ENCODE measurements at places on chromosomes 7 and 10. TPM values are rescaled to one million over a fixed set of nuclear protein-coding genes. Genes with fewer than 3 reads are reported as not detected.
A peak's percentile ranks its signal among the peaks of the same experiment; 100 is the strongest.

- H3K4me3 ChIP-seq = no peak overlapping the region
- H3K27ac ChIP-seq = no peak overlapping the region
- no peak for DNase-seq
- H3K36me3 ChIP-seq = no peaks in the 10 kb centered on the region
These were observed 603 bp upstream of the HECW1 start for GRCh38 chr7:43111630-43112458.

DNA sequence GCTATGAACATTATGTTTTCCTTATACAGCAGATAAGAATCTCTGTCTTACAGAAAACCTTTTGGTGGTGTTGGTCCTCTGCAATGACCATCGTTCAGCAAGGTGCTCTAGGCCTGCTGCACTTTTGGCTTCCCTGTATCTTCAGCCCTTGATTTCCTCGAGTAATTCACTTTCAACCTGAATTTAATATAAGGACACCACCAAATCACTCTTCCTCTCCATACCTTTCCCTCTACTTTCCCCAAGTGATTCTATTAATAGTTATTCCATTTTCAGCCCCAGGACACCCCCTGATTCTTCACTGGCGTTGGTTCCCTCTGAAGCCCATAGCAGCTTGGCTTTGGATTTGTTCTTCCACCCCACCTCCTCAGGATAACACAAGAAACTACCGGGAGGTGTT lies 72.2 kb downstream of the EZH2 start:
- no peak overlapping the region for H3K27ac ChIP-seq
- no peaks in the 10 kb centered on the region for H3K4me1 ChIP-seq
- H3K36me3 ChIP-seq = no peaks in the 10 kb centered on the region
- DNase-seq = no peak
- H3K4me3 ChIP-seq = no peak overlapping the region

DNA sequence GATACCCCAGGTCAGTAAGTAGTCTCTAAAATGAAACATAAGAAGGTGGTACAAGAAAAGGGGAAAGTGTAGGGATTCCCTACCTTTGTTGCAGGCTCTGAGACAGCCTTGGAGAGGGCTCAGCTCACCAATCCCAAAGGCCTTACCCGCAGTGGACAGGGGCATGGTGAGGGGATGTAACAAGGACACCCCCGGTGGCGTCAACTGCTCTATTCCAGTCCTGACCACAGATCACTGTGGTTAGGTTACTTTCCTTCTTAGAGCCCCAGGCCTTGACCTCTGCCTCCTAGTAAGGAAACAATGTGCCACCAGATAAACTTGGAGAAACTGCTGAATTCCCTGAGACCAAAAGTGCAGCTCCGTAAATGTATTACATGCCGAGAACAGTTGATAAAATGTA lies 17.5 kb downstream of the PLXNA4 start:
- H3K27ac ChIP-seq = no peak overlapping the region
- H3K36me3 ChIP-seq = peaks cover 5% of the 10 kb centered on the region
- H3K27me3 ChIP-seq = no peaks in the 10 kb centered on the region
- no peaks in the 10 kb centered on the region for H3K4me1 ChIP-seq
- H3K4me3 ChIP-seq = no peak overlapping the region

SLC18A3 gene
- total RNA-seq = 2.5 TPM

DNA sequence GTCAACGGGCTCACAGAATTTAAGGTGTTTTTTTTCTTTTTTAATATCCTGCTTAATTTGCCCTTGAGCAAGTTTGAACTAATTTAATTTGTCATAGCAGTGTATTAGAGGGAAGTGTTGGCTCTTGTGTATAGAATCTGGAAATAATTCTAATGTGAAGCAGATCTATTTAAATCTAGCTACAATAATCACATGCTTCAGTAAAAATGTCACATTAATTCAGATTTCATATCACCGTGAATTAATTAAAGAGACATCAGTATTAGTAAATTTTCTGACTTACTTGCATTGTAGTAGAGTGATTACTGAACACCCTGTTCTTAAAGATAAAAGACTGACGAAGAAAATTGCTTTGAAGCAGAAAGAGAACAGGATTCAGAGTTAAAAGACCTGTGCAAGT lies 124.7 kb downstream of the DGKB start:
- H3K4me3 ChIP-seq = no peak overlapping the region
- no peaks in the 10 kb centered on the region for H3K27me3 ChIP-seq
- no peak overlapping the region for H3K27ac ChIP-seq
- DNase-seq = no peak
- no peaks in the 10 kb centered on the region for H3K36me3 ChIP-seq

GRCh38 chr10:92479547-92479946 lies 94.3 kb downstream of the IDE start:
- H3K4me3 ChIP-seq = no peak overlapping the region
- no peak overlapping the region for H3K27ac ChIP-seq
- no peak for DNase-seq
- peaks cover 6% of the 10 kb centered on the region for H3K36me3 ChIP-seq

AEBP1 gene
- 74.6 TPM for total RNA-seq

DNA sequence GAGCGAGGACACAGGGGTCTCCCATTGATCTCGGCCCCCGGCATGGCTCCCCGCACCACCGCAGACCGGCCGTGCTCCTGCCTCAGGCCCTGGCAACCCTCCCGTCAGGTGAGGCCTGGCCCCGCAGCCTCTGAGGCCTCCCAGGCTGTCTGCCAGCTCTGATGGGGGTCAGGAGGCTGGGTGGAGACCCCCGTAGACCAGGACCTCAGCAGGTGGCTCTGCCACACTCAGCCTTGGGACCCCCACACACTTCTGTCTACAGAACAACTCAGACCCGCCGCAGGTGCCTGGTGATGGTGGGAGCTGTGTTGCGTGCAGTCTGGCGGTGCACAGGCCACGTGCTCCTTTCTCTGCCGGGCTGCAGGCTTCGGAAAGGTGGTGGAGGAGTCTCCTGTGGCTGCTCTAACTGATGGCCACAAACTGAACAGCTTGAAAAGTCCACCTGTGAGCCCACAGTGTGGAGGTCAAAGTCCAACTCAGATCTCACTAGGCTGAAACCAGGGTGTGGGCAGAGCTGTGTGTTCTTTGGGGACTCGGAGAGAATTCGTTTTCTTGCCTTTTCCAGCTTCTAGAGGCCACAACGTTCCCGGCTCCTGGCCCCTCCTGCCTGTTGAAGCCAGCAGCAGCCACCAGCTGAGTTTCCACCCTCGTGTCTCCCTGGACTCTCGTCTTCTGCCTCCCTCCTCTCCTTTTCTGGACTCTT lies 62.5 kb downstream of the PWWP2B start:
- no peak overlapping the region for H3K4me3 ChIP-seq
- DNase-seq = no peak
- H3K36me3 ChIP-seq = no peaks in the 10 kb centered on the region

DNA sequence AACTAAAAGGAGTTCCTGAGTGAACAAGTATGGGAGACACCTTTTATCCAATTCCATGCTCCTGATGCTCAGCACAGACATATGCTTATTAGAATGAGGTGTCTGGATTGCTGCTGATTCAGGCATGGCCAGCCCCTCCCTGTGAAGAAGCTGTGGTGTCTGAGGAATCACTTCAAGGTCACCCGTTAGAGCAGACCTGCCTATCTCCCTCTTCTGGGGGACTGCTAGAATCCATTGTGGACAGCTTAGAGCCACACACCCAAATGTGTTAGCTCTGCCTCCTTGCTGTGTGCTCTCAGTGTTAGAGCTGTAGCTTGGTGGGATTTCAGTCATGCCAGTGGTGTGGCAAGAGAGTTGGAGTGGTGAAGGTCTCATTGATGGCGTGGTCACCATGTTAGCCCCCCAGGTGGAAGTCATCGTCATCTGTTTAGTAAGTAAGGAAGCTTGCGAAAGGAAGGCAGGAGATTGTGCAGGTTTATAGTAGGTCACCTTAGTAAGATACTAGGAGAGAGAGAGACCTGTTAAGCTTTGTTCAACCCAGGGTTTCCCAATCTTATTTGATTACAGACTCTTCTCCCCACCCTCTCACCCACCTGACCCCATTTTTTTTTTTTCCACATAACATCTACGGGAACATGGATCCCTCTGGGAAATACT lies 12.8 kb downstream of the PRXL2A start:
- no peaks in the 10 kb centered on the region for H3K4me1 ChIP-seq
- H3K36me3 ChIP-seq = peaks cover 16% of the 10 kb centered on the region
- no peak overlapping the region for H3K4me3 ChIP-seq

GRCh38 chr10:91907914-91908336 lies 1.4 kb downstream of the FGFBP3 start:
- H3K27ac ChIP-seq = peak overlapping the region; percentile 65
- no peak for DNase-seq
- no peaks in the 10 kb centered on the region for H3K36me3 ChIP-seq
- peak overlapping the region; percentile 80 for H3K4me3 ChIP-seq

DNA sequence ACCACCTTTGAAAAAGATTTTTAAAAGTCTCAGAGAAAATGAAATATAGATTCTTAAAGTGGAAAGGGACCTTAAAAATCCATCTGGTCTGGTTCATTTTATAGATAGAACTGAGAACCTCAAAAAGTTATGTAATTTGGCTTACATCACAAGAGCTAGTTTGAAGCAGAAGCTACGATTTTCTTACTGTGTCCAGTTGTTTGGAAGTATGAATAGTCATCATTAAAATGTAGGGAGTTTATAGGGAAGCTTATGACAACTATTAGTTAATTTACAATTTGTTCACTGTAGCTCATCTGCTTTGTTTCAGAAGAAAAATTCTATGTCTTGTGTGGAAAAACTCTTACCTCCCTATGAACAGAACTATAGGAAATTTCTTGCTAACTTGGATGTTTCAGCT lies 26.9 kb downstream of the ZEB1 start:
- H3K27ac ChIP-seq = peak overlapping the region; percentile 59
- DNase-seq = no peak
- no peaks in the 10 kb centered on the region for H3K4me1 ChIP-seq
- H3K4me3 ChIP-seq = no peak overlapping the region
- no peaks in the 10 kb centered on the region for H3K36me3 ChIP-seq
- H3K27me3 ChIP-seq = no peaks in the 10 kb centered on the region

DNA sequence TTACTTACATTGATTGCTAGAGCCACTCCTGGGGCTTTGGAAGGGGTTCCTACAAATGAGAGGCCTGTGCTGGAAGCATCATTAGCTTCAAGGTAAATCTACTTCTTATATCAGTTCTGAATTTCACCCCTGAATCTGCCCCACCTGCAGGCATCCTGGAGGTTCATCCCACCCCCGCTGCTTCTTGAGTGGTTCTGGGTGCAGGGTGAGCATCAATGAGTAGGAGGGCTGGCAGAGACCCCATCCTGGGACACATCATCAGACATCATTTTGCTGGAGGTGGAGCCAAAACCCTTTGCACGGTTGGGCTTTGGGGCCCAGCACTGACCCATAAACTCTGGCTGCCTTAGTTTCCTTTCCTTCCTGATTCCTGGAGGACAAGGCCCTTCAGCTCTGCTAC lies 143.7 kb downstream of the PTPN20 start:
- H3K27ac ChIP-seq = no peak overlapping the region
- no peaks in the 10 kb centered on the region for H3K4me1 ChIP-seq
- H3K4me3 ChIP-seq = no peak overlapping the region
- H3K27me3 ChIP-seq = no peaks in the 10 kb centered on the region

DNA sequence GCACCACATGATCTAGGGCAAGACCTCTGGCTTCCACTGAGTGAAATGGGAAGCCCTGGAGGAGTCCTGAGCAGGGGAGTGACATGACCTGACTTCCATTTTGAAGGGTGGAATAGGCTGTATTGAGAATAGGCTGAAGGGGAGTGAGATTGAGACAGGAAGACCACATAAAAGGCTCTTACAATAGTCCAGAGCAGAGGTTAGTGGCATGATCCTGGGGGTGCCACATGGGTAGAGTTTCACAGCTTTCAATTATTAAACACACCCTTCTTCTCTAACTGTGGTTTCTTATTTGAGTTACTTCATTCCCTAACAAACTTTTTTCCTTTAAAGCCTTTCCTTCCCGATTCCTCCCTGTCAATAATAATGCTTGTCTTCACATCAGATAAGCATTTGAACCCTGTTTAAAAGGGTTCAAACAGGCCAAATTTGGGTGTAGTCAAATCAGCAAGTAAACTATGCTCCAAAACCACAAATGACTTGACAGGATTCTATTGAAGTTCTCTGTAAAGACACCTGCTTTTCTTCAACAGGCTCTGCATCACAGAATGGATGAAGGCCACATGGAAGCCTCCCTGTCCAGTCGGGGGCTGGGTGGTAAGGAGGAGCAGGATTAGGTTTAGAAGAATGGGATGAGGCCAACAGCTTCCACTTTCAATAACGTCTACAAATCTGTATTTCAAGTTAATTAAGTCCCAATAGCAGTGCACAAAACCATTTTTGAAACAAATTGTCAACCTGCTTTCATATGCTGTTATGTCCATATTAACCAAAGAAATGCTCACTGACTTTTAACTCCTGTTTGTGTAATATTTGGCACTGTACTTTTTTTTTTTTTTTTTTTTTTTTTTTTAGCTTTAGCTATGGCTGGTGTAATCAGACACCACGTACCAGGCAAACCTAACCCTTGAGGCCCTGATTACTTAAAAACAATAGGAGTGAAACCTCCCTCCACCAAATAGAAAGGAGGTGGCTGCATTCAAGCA lies 131.9 kb downstream of the NRCAM start:
- no peaks in the 10 kb centered on the region for H3K36me3 ChIP-seq
- H3K27ac ChIP-seq = no peak overlapping the region
- no peak for DNase-seq
- H3K4me3 ChIP-seq = no peak overlapping the region
- H3K27me3 ChIP-seq = no peaks in the 10 kb centered on the region
- H3K4me1 ChIP-seq = no peaks in the 10 kb centered on the region

DNA sequence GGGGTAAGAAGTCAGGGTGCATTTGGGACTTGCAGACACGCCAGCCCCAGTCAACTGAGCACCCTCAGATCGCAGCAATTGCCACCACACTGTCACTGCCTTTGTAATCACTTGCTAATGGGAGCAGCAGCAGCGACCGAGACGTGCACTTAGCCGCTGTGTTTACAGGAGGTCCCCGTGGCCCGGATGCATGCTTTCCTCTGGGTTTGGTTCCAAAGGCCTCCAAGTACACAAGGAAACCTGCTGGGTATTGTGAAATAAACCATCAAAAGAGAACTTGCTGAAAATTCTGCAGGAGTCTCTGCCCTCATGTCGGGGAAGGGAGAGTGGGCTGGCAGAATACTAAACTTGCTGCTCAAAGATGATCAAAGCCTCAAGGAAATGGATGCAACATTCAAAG lies 341.7 kb downstream of the DNAJB6 start:
- H3K36me3 ChIP-seq = no peaks in the 10 kb centered on the region
- no peak overlapping the region for H3K4me3 ChIP-seq
- H3K27ac ChIP-seq = no peak overlapping the region
- H3K27me3 ChIP-seq = peaks cover 9% of the 10 kb centered on the region
- DNase-seq = peak; percentile 50

GRCh38 chr10:3452173-3452626 lies 279.6 kb upstream of the PITRM1 start:
- H3K27ac ChIP-seq = peak overlapping the region; percentile 84
- no peak for DNase-seq
- peaks cover 23% of the 10 kb centered on the region for H3K4me1 ChIP-seq
- H3K4me3 ChIP-seq = no peak overlapping the region
- no peaks in the 10 kb centered on the region for H3K36me3 ChIP-seq

GRCh38 chr7:43537765-43538403 lies 45.0 kb upstream of the STK17A start:
- H3K27ac ChIP-seq = no peak overlapping the region
- no peak for DNase-seq
- no peaks in the 10 kb centered on the region for H3K4me1 ChIP-seq
- no peak overlapping the region for H3K4me3 ChIP-seq
- H3K27me3 ChIP-seq = no peaks in the 10 kb centered on the region
